T-helper 2 cell treated with Interferon-gamma antibody and Interleukin-4, amounts not matched to agents 100 ng/mL and 5 ng/mL, for 36 hours (primary cell): ENCODE measurements at places on chromosomes 2 and 18. TPM values are rescaled to one million over a fixed set of nuclear protein-coding genes. Genes with fewer than 3 reads are reported as not detected.

The SCN3A gene
- 0.05 TPM in 1 of 2 replicates, not detected in the other for total RNA-seq

The SOS1 gene
- total RNA-seq = 252 and 273 TPM in 2 replicates

The CNGA3 gene
- not detected in 2 replicates for total RNA-seq

The PER2 gene
- total RNA-seq = 17.6 and 19.4 TPM in 2 replicates

The KCNF1 gene
- total RNA-seq = not detected in 2 replicates

The COL6A3 gene
- 0.52 and 0.80 TPM in 2 replicates for total RNA-seq

The DYNC2LI1 gene
- total RNA-seq = 5.9 and 7.4 TPM in 2 replicates
